Activated CD4-positive, alpha-beta T cell treated with anti-CD3 and anti-CD28 coated beads for 24 hours (primary cell): ENCODE measurements at places on chromosomes 2 and 18.

DNA sequence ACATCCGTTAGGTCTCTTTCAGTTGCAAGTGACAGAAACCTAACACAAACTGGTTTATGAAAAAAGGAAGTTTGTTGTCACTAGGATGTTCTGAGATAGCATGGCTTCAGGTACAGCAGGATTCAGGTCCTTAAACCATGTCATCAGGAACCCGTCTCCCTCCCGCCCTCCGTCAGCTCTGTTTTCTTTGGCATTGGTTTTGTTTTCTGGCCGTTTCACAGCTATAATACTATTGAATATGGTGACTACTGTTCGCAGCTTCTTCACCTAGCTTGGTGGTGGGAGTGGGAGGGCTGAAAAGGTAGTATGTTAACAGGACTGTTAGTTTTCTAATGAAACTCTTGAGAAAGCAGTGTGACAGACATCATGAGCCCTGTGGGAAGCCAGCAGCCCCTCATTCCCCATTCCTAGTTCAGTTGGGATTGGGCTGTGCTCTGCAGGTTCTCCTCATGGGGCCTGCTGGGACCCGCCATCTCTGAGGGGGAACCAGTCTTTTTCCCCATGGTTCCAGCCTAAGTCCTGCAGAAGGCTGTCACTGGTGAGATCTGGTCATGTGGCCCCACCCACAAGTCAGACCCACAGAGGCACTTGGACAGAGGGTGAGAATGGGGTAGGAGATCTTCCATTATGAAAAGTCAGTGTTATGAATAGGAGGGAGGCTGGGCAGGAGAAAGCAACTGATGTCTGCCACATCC, 12.1 kb downstream of the PTMA start:
- DNase-seq, result no peak

DNA sequence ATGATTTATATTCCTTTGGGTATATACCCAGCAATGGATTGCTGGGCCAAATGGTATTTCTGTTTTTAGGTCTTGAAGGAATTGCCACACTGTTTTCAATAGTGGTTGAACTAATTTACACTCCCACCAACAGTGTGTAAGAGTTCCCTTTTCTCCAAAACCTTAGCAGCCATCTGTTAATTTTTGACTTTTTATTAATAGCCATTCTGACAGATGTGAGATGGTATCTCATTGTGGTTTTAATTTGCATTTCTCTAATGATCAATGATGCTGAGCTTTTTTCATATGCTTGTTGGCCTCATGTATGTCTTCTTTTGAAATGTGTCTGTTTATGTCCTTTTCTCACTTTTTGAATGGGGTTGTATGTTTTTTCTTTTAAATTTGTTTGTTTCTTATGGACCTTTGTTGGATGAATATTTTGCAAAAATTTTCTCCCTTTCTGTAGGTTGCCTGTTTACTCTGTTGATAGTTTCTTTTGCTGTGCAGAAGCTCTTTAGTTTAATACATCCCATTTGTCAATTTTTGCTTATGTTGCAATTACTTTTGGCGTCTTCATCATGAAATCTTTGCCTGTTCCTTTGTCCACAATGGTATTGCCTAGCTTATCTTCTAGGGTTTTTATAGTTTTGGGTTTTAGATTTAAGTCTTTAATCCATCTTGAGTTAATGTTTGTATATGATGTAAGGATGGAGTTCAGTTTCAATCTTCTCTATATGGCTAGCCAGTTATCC, 119.7 kb upstream of the XIRP2 start:
- DNase-seq, result no peak

DNA sequence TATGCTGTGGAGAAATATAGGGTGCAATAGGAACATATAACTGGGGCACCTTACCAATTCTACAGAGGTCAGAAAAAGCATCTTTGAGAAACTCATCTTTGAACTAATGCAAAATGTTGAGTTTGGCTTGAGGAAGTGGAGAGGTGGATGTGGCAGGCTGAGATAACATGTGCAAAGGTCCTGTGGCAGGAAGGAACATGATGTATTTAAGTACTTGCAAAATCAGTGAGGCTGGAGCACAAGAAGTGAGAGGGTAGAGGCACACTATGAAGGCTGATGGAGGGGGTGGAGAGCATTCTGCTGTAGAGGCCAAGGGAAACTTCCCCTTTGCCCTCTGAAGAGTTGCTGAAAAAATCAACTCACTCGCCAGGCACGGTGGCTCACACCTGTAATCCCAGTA, 14.7 kb upstream of the RAB1A start:
- no peak for DNase-seq

GRCh38 chr18:23992089-23992940, 22.2 kb upstream of the TTC39C start:
- DNase-seq, result no peak

GRCh38 chr2:191318729-191319078, 73.5 kb downstream of the MYO1B start:
- DNase-seq, result no peak
